ENCODE measurements at places on chromosomes 12 and 14.

GRCh38 chr12:129440278-129440677 is 463.5 kb downstream of the TMEM132D start:
- DNase-seq: no peak

DNA sequence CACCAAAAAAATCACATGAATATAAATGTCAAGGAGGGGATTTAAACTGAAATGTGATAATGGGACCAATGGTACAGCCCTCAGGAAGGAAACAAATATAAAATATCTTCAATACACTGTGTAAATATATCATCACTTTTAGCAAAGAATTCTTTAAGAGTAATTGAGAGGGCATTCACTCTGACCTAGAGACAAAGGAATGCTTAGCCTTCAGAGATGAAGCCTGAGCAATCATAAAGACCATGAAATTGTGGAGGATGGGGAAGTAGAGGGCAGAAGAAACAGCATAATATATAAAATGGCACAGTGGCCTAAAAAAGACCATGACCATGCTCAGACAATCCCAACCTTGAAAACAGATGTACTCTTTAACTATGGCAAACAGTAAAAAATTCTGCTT is 20.4 kb downstream of the YAF2 start:
- no peak for DNase-seq

GRCh38 chr14:65330416-65330815 is 82.1 kb upstream of the FUT8 start:
- no peak for DNase-seq

DNA sequence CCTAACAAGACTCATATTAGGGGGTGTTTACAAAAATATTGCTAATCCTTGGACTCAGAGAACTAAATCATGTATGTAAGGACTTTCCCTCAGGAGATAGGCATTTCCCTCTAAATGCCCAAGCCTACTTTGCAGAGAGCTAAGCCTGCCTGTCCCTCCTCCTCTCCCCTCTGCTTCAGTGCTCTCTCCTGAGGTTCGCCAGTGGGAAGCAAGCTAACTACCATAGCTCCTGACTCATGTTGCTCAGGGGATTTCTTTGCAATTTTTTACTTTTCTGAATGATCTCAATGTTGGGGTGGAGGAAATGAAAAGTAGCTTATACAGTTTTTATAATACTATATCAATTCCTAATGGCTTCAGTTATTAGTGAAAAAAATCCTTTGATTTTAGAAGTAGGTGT is 29.6 kb downstream of the IFT43 start:
- no peak for DNase-seq

- no peak for DNase-seq
Observed at GRCh38 chr12:55719371-55719770, 822 bp upstream of the RDH5 start.

DNA sequence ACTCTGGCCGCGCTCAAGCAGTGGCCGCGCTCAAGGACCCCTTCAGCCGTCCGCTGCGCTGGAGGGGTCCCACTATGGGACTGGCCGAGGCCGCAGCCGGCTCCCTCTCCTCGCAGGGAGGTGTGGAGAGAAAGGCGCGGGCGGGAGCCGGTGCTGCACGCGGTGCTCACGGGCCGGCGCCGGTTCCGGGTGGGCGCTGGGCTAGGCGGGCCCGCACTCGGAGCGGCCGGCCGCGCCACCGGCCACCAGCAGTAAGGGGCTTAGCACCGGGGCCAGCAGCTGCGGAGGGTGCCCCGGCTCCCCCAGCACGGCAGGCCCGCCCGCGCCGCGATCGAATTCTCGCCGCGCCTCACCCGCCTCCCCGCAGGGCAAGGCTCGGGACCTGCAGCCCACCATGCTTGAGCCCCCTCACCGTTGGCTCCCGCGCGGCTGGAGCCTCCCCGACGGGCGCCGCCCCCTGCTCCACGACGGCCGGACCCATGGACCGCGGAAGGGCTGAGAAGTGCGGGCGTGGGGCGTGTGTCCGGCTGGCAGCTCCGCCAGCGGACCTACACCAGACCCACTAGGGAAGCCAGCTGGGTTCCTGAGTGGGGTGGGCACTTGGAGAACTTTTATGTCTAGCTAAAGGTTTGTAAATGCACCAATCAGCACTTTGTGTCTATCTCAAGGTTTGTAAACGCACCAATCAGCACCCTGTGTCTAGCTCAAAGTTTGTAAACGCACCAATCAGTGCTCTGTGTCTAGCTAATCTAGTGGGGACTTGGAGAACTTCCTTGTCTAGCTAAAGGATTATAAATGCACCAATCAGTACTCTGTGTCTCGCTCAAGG is 49.5 kb downstream of the KLHL28 start:
- no peak for DNase-seq

GRCh38 chr12:101116911-101117310 is 93.1 kb downstream of the SLC5A8 start:
- no peak for DNase-seq

DNA sequence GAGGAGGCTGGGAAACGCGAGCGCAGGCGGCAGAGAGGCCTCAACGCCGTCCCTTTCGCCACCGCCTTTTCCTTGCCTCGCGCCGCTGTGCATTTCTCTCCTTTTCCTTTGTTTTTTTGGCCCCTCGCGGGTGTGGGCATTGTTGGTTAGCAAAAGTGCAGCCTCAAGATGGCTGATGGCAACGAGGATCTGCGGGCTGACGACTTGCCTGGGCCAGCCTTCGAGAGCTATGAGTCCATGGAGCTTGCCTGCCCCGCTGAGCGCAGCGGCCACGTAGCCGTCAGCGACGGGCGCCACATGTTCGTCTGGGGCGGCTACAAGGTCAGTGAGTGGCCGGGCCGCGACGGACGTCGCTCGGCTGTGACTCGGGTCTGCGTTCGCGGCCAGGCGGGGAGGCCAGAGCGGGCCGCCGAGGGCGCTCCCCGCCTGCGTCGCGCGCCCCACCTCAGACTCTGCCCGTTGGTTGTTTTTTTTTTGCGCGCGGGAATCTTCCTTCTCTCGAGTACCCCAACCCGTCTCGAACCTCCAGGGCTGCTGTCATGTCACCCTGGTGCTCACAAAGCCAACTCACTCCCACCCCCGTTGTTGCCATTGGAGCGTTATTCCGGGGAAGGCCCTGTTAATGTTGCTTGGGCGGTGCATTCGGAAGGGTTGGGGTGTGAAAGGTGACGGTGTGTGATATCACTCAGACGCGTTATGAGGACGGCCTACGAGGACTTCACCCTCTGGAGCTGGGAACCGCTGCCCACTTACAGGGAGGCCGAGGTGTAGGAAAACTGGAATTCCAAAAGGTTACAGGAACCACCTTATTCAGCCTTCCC is 558 bp downstream of the KLHDC2 start:
- DNase-seq: peak; percentile 63

- peak; percentile 72 for DNase-seq
Observed at GRCh38 chr12:118060301-118061010, 523 bp downstream of the WSB2 start.

DNA sequence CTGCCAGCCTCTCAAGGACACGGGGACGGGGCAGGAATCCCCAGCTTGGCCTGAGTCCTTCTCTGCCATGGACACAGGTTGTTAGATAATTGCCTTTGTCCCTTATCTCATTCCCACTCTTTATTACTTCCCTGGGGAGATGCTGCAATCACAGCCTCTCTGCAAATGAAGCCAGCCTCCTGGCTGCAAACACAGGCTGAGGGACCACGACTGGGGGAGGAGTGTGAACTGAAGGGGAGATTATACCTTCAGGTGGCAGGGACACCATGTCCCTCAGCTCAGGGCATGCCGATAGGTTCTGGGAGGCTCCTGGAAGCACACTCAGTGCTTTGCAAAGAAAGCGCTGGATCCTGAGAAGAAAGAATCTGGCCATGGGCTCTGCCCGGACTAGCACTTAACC is 16.1 kb upstream of the CHGA start:
- DNase-seq: no peak

DNA sequence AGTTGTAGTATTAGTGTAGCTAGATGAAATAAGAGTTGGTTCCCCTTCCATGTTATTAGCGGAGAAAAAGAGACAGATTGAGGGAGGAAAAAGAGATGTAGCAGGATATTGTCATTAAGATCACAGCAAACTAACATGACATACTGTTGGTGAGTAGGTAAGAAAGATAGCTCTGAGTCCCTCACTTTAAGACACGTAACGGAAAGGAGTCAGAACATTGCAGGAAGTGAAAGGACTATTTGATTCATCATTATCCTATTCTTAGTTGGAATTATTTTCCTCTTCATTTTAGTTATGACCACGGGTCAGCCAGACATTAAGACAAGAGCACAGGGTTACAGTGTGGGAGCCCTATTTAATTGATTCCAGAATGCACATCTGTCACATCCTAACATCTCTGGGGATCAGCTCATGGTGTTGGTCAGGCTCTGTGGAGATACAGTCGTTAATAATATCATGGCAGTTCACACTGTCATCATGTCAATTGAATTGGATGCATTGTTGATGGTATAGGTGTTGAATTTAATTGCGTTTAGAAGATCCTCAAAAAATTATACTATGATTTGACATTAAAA is 55.0 kb downstream of the TMX1 start:
- no peak for DNase-seq

- no peak for DNase-seq
Observed at GRCh38 chr14:81165188-81165587, 55.6 kb downstream of the GTF2A1 start.
